ENCODE measurements at places on chromosomes 2 and 18.

- DNase-seq, result no peak
Measured at GRCh38 chr2:128493880-128494279, 175.2 kb upstream of the HS6ST1 start.

DNA sequence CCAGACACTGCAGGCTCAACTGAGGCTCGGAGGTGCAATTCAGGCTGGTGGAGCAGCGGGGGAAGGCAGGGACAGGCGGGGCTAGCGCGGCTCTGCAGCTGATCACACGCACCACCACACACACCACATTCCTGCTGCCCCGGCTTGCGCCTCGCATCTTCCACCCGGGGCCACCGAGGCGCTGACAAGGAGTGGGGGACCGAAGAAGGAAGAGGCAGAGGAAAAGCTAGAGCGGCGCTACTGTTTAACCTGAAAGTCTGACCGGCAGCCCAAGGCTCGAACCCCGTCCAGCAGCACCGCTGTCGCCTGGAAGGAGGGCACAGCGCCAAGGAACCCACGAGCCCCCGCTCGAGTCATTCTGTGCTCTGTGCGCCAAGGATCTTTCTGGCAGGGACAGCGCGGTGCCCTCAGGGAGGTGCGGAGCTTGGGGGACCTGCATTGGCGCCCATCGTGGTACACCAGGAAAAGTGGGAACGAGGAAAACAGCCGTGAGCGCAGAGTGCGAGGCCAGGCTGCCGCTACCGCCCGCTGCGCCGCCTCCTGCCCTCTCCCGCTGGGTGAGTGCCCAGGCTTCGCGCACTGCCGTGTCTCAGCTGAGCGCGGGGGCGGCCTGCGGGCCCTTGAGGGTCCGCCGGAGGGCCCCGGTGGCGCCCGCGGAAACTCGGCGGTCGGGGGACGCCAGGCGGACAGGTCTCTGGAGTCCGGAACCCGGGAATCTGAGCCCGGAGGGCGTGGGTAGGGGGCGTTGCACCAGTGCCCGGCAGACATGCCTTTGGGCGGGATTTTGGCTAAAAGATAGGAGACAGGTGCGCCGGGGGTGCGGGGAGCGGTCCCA, 860 bp upstream of the KCNJ3 start:
- peak; percentile 36 for DNase-seq

GRCh38 chr18:10750191-10751035, 224.6 kb downstream of the NAPG start:
- no peak for DNase-seq

DNA sequence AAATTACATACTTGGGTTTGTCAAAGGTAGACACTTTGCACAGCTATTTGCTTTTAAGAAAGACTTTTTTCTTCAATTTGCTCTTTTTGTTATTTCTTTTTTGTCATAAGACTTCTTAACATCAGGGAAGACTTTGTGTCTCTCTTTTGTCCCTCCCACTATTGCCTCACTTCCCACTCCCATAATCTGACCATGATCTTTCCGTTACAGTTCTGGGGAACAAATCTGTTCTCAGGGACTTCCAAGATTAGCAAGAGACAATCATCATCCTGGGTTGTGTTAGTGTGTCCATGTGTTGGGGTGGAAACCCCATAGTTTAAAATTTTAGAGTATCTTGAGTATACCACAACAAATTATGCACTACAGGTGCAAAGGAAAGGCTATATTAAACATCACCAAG, 75.3 kb downstream of the REV1 start:
- no peak for DNase-seq

DNA sequence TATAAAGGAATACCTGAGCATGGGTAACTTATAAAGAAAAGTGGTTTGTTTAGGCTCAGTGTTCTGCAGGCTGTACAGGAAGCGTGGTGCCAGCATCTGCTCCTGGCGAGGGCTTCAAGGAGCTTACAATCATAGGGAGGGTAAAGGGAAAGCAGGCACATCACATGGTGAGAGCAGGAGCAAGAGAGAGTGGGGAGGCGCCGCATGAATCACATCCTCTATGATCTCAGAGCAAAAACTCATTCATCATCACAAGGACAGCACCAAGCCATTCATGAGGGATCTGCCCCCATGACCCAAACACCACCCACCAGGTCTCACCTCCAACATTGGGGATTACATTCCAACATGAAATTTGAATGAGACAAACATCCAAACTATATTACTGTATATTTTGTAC, 32.5 kb downstream of the R3HDM1 start:
- no peak for DNase-seq

- no peak for DNase-seq
Measured at GRCh38 chr2:217440000-217440399, 562.8 kb downstream of the TNS1 start.

- no peak for DNase-seq
Measured at GRCh38 chr2:187549951-187550555, 4.2 kb downstream of the TFPI start.

DNA sequence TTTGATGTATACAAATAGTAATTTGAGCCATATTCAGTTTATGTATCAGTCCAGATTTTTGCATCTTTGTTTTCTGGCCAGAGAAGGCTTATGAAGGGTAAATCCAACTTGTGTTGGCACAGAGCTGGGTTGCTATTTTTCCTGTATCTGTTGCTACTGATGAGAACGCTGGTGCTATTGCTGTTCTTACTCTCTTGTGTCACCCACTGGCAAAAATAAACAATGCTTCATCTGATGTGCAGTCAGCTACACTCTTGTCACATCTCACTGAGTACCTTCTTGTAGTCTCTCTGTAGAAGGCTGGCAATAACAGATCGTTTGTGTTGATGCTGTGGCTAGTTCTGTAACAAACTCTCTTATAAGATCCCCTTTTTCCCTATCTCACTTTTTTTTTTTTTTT, 323.4 kb downstream of the CDH19 start:
- no peak for DNase-seq

DNA sequence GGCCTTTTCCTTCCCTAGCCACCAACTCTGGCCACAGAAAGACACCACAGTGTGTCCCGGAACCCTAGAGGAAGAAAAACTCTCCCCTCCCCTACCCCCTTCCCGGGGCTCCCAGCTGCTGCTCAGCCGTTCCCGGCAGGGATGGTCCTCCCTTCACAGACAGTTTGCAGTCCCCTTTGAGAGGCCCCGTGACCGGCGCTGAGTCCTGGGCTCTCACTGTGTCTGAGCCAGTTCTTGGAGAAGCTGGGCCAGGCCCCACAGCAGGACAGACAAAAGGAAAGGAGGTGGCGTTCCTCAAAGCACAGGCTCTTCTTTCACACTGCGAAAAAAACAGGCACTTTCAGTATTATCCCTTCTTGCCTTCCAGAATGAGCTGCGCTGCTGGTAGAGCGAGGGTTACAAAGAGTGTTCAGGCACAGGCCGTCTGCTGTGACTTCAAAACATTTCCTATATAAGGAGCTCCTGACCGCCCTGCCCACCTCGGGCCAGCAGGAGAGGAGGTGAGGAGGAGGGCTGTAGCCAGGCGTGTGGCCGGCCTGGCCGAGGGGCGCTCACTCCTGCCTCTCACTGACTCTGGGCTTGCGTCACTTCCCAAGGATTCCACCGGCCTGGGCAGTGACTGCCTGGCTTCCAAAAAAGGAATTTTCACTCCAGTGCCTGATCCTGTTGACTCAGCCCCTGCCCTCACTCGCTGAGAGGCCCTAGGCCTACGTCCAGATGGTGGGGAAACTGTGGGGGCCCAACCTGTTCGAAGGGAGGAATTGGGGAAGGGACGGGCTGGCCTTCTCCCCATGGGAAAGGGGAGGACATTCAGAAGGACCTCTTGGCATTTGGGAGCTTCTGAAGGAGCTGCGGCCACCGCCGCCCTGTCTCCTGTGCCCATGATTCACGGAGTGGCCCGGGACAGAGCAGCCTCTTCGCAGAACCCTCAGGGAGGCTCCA, 24.9 kb downstream of the CIDEA start:
- no peak for DNase-seq

GRCh38 chr18:61602836-61603235, 269.6 kb downstream of the CDH20 start:
- no peak for DNase-seq

DNA sequence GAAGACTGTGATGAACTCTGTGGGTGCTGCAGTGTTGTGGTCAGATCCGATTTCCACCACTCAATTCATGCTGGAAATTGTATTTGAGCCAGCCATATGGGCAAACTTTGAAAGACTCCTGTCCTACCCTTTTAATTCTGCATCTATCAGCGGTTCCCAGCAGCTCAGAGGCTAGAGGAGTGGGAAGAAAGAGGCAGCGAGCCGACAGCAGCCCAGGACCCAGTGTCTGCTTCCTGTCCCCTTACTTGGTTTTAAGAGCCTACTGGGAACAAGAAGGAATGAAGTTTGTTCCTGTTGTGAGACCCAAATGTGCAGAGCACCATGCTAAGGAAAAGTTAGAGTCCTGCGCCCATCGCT, 72.7 kb upstream of the FOSL2 start:
- no peak for DNase-seq

DNA sequence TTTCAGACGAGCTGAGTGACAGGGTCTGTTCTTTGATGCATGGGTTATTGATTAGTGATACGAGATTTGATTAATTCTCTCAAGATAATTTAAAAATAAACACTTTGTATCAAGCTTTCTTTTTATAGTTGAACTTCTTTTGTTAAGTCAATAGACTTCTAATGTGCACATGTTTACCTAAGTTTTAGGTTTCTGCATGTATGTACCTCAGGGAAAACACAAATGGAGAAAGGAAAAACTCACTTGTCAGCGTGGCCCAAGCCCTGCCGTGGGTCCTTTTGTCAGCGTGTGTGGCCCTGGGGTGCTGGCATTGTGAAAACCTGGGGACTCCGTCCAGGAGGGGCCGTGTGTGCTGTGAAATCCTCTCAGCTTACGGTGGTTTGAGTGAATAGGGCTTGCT, 153.7 kb downstream of the SNTG2 start:
- no peak for DNase-seq

GRCh38 chr2:112691881-112692281, 28.9 kb upstream of the NT5DC4 start:
- no peak for DNase-seq

DNA sequence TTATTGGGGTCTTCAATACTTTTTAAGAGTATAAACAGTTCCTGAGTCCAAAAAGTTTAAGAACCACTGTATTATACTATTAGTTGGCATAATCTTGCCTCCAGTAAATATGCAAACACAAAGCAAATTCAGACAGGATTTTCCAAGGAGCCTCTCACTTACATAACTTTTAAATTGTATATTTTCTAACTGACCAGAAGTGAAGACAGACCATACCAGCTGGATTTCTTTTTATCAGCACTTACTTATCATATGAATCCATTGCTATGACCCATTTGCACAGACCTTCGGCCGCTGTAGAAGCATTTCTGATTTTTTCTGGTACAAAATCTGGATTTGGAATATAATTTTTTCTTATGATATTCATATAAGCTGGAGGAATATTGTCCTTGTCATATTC, 200.1 kb downstream of the SLC39A10 start:
- DNase-seq, result no peak

- no peak for DNase-seq
Measured at GRCh38 chr2:47031909-47032668, 116.5 kb upstream of the MCFD2 start.

DNA sequence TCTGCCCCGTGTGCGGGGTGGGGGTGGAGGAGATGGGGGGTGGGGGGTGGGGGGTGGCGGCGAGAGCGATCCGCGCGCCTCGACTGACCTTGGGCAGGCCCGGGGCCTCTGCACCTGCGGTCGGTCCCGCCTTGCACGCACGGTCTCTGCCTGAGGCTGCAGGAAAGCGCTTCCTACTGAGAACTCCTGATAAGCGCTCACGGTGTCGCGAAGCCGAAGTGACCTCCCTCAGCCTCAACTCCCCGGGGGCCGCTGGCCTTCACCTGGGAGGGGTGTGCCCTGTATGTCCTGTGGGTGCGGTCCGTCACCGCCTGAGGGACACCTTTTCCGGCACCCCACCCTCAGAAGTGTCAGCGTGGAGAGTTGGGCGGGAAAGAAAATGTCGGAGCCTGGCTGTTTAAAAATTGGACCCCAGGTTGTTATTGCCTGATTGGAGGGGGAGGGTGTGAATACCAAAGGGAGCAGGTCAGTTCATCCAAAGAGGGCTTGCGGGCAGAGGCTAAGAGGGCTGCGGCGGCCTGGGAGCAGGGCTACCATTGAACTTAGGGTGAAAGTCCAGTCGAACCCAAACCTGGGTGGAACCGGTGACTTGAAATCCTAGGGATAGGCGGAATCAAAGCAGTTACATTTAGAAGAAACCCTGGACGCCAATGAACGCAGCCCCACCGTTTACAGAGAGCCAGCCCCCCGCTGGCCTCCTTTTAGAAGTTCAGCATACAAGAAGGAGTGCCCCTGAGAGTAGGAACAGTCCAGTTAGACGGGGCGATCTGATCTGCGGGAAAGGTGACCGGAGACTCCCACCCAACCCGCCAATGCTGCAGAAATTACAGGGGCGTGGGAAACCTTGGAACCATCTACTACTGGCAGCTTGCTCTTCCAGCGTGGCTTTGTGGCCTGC, 1.2 kb downstream of the MAL start:
- DNase-seq, result no peak

- no peak for DNase-seq
Measured at GRCh38 chr2:234363011-234363487, 133.8 kb downstream of the ARL4C start.

- no peak for DNase-seq
Measured at GRCh38 chr2:163475815-163476214, 260.0 kb downstream of the FIGN start.

DNA sequence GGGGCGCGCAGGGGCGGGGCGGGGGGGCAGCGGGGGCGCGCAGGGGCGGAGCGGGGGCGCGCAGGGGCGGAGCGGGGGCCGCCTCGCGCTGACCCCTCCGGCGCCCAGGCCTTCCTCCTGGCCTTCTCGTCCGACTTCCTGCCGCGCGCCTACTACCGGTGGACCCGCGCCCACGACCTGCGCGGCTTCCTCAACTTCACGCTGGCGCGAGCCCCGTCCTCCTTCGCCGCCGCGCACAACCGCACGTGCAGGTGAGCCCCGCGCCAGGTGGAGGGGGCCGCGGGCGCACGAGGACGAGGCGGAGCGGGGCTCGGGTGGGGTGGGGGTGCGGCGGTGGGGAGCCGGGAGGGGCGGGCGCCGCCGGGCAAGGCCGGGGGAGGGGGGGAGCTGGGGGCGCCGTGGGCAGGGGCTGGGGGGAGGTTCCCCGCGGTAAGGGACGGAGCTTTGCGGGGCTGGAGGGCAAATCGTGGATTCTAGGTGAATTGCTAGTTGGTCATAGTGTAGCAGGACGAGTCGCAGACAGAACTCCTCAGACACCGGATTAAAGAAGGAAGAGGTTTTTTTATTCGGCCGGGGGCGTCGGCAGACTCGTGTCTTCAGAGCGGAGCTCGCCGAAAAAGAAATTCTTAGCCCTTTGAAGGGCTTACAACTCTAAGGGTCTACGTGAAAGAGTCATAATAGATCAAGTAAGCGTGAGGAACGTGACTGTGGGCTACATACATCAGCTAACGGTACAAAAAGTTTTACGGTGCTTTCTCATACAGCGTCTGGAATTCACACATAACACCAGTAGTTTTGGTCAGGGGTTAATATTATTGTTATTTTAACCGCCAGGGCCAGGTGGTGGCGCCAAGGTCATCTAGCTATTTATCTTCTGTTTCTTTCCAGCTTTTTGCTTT, 29.9 kb downstream of the ANO7 start:
- no peak for DNase-seq

GRCh38 chr18:78927156-78927555, 52.5 kb upstream of the SALL3 start:
- DNase-seq, result no peak

GRCh38 chr2:56170504-56170903, 13.3 kb upstream of the CCDC85A start:
- DNase-seq, result no peak

GRCh38 chr18:42030586-42031182, 75.7 kb downstream of the PIK3C3 start:
- no peak for DNase-seq

Data from cerebellar nuclear complex (tissue), 1 donor.